ENCODE measurements at places on chromosomes 1 and 21. TPM values are rescaled to one million over a fixed set of nuclear protein-coding genes. Genes with fewer than 3 reads are reported as not detected.
A peak's percentile ranks its signal among the peaks of the same experiment; 100 is the strongest.

Gene TPTE
- not detected for total RNA-seq

Gene FNDC5
- not detected for total RNA-seq

Gene OR10Z1
- not detected for total RNA-seq

Gene SPSB1
- 5.3 TPM for total RNA-seq

Gene INSRR
- not detected for total RNA-seq

Gene MATN1
- 0.20 TPM for total RNA-seq

Gene SNRPE
- 50.6 TPM for total RNA-seq

Gene MUL1
- total RNA-seq, result 20.8 TPM

Gene TMEM52
- total RNA-seq, result 0.69 TPM

- no peak for DNase-seq
- H3K27me3 ChIP-seq, result no peaks in the 10 kb centered on the region
- H3K4me3 ChIP-seq, result no peak overlapping the region
- no peak overlapping the region for H3K27ac ChIP-seq
- no peaks in the 10 kb centered on the region for H3K36me3 ChIP-seq
These were observed 19.1 kb upstream of the TMEM183A start for GRCh38 chr1:202987922-202988583.

DNA sequence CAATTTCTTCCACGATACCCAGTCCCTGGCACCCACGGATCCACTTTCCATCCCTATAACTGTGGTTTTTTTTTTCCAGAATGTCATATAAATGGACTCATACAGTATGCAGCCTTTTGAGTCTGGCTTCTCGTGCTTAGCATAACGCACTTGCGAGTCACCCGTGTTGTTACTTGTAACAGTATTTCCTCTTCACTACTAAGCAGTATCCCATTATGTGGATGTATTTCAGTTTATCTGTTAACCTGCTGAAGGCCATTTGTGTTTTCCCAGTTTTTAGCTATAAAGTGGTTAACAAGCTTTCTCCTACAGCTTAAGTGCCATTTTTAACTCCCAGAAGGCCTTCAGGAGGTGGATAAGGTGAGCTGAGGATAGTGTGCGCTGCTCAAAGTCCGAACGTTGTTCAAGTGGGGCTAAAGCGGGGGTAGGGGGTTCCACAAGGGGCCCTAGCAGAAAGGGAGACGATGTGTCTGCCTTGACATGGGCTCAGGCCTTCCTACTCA is 829 bp downstream of the ADAR start:
- peak overlapping the region; percentile 81 for H3K4me3 ChIP-seq
- H3K4me1 ChIP-seq, result peaks cover 65% of the 10 kb centered on the region

- peaks cover 15% of the 10 kb centered on the region for H3K4me1 ChIP-seq
- H3K27me3 ChIP-seq, result peaks cover 11% of the 10 kb centered on the region
- H3K36me3 ChIP-seq, result no peaks in the 10 kb centered on the region
- no peak for DNase-seq
- no peak overlapping the region for H3K4me3 ChIP-seq
- H3K27ac ChIP-seq, result no peak overlapping the region
These were observed 16.3 kb downstream of the TLR5 start for GRCh38 chr1:223126741-223127140.

DNA sequence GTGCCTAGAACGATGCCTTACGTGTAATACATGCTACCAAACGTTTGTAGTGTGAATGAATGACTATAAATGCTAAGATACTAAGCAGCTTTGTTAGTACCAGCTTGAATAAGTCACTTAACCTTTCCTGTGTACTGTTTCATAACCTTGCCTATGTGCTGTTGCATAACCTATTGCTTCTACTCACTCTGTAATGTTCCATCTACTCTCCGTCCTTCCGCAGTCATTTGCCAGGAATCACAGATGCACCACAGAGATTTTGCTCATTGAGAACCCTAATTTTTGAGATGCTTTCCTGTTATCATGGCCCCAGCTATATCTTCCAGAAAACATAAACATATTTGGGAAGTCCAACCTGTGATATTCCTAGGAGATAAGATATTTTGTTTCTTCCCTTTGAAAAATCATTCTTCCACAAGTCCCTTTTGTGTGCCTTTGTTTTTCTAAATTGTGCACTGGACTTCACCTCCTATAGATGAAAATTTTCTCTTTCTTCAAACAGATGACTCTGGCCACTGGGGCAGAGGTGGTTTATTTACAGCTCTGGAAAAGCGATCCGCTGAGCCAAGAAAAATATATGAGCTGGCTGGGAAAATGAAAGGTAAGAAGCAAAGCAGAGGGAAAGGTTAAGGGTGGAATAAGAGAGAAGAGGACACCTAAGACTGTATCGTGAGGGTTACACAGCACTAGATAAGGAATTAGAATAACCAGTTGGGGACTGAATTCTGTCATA is 44.8 kb downstream of the CHD1L start:
- peaks cover 91% of the 10 kb centered on the region for H3K36me3 ChIP-seq
- H3K27me3 ChIP-seq, result no peaks in the 10 kb centered on the region
- no peaks in the 10 kb centered on the region for H3K4me1 ChIP-seq
- no peak overlapping the region for H3K27ac ChIP-seq

DNA sequence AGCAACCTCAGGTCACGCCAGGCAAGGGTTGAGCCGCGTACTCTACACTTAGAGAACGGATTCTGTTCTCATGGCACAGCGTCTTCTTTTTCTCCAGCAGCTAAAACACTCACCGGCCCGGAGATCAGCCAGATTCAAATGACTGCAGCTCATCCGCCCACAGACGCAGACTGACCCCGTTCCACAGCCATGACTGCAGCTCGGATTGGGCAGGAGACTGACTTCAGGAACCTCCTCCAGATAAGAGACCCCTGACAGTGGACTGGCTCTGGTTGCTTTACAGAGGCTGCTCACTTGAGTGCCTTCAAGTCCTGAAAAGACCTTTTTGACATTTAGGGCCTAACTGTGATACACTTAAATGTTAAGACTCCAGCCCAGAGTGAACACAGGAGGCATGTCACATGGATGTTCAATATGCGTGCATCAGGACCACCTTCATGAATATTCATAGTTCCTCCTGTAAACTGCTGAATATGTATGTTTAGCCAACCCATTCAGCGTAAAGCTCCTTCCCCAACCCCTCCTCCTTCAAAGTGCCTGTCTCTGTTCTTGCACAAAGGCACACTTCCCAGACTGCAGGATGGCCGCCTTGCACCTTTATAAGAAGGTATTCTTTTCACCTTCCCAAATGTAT is 42.6 kb downstream of the BACE2 start:
- DNase-seq, result no peak
- peaks cover 2% of the 10 kb centered on the region for H3K4me1 ChIP-seq
- H3K27ac ChIP-seq, result no peak overlapping the region

GRCh38 chr1:195185321-195185720 is 1422.9 kb downstream of the KCNT2 start:
- no peak for DNase-seq
- no peak overlapping the region for H3K4me3 ChIP-seq
- H3K4me1 ChIP-seq, result no peaks in the 10 kb centered on the region
- H3K27ac ChIP-seq, result no peak overlapping the region
- H3K27me3 ChIP-seq, result no peaks in the 10 kb centered on the region

DNA sequence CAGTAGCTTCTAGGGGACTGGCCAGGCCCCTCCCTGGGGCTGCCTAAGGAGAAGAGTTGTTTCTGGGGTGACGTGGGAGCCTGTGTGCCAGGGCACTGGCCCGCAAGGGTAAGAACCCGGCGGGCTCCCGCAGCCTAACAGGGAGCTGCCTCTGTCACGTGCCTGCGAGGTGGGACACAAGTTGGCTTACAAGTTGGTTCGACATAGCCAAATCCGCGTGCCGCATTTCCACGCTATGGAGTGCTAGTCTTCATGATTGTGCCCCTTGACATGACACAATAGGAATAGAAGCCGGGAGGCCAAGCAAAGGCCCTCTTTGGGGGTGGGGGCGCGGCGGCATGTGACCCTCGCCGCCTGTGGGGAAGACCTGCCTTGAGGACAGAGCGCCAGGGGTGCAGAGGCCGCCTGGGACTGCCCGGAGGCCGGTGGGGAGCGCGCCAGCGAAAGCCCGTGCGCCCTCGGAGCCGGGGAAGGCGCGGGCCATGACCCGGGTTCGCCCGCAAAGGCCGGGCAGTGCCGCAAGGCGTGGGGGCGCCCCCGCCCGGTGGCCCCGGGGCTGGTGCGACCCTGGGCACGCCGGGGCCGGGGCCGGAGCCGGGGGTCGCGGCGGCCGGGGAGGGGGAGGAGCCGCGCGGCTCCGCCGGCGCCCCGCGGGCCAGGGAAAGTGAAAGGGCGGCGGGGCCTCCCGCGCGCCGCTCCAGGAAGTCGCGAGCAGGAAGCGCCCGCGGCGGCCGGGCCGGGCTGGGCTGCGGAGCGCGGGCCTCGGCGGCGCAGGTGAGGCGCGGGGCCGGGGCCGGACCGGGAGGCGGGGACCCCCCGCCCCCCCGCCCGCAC is at the start of gene SLC37A1:
Gene SLC37A1, plus strand, starts transcription at position 702 of the 834 bp plus-strand sequence. CDS start 4,603 bp downstream, outside the sequence.
- peak within 1 kb of the TSS; percentile 63 for H3K27ac ChIP-seq
- H3K36me3 ChIP-seq, result peaks cover 4% of the 10 kb centered on the region

- H3K4me1 ChIP-seq, result no peaks in the 10 kb centered on the region
- no peak overlapping the region for H3K4me3 ChIP-seq
- peaks cover 5% of the 10 kb centered on the region for H3K27me3 ChIP-seq
- no peaks in the 10 kb centered on the region for H3K36me3 ChIP-seq
- DNase-seq, result no peak
These were observed 81.5 kb upstream of the LRIF1 start for GRCh38 chr1:111045033-111045722.

GRCh38 chr1:15885701-15886610 is 38.4 kb downstream of the SPEN start:
- H3K27ac ChIP-seq, result peak overlapping the region; percentile 50
- H3K4me3 ChIP-seq, result no peak overlapping the region
- DNase-seq, result no peak
- peaks cover 18% of the 10 kb centered on the region for H3K4me1 ChIP-seq
- H3K27me3 ChIP-seq, result no peaks in the 10 kb centered on the region

- H3K4me1 ChIP-seq, result no peaks in the 10 kb centered on the region
- no peaks in the 10 kb centered on the region for H3K36me3 ChIP-seq
- peaks cover 24% of the 10 kb centered on the region for H3K27me3 ChIP-seq
- peak; percentile 7 for DNase-seq
- H3K4me3 ChIP-seq, result no peak overlapping the region
- no peak overlapping the region for H3K27ac ChIP-seq
These were observed 33.8 kb upstream of the CSF3R start for GRCh38 chr1:36516372-36517010.

DNA sequence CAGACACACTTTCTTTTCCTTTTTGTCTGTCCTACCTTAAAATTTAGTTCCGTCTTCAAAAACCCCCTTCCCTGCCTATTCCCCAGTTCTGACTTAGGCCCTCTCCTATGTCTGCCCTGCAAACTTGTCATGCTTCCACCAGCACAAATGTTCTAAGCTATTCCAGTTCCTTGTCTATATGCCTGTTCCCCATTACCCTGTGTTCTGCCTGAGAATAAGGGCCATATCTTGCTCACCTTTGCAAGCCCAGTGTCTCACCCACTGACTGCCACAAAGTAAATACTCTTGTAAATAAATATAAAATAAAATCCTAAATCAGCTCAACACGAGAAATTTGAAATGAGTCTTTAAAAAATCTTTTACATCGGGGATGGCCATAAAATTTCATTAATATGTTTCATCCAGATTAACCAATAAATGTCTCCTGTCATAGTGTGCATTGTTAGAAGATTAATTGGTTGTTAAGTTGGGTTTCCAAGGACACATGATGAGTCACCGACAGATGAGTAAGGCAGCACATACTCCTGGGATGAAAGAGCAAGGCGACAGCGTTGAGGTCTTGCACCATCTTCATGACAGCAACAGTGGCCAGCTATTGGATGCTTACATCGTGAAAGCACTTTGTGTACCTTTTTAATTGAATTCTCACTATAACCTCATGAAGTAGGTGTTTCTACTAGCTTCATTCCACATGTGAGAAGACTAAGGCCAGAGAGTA is 92.6 kb upstream of the NGF start:
- no peak overlapping the region for H3K27ac ChIP-seq
- H3K36me3 ChIP-seq, result no peaks in the 10 kb centered on the region
- no peak for DNase-seq
- H3K4me3 ChIP-seq, result no peak overlapping the region
- H3K4me1 ChIP-seq, result no peaks in the 10 kb centered on the region
- no peaks in the 10 kb centered on the region for H3K27me3 ChIP-seq

- H3K36me3 ChIP-seq, result no peaks in the 10 kb centered on the region
- H3K4me3 ChIP-seq, result no peak overlapping the region
- H3K27ac ChIP-seq, result no peak overlapping the region
- no peak for DNase-seq
These were observed 100.9 kb downstream of the XCL2 start for GRCh38 chr1:168442931-168443330.

GRCh38 chr1:177306981-177307380 is 136.2 kb downstream of the BRINP2 start:
- H3K4me3 ChIP-seq, result no peak overlapping the region
- H3K4me1 ChIP-seq, result no peaks in the 10 kb centered on the region
- H3K27me3 ChIP-seq, result no peaks in the 10 kb centered on the region
- no peak for DNase-seq
- no peaks in the 10 kb centered on the region for H3K36me3 ChIP-seq

GRCh38 chr1:240341365-240342250 is 249.9 kb downstream of the FMN2 start:
- H3K4me3 ChIP-seq, result no peak overlapping the region
- H3K36me3 ChIP-seq, result no peaks in the 10 kb centered on the region
- no peak overlapping the region for H3K27ac ChIP-seq

- DNase-seq, result no peak
- no peaks in the 10 kb centered on the region for H3K27me3 ChIP-seq
- no peak overlapping the region for H3K4me3 ChIP-seq
- no peaks in the 10 kb centered on the region for H3K4me1 ChIP-seq
These were observed 310.9 kb downstream of the NTNG1 start for GRCh38 chr1:107451715-107452114.

GRCh38 chr1:66681686-66682085 is 70.6 kb upstream of the DYNLT5 start:
- H3K4me1 ChIP-seq, result no peaks in the 10 kb centered on the region
- no peak overlapping the region for H3K27ac ChIP-seq
- no peak for DNase-seq
- H3K36me3 ChIP-seq, result no peaks in the 10 kb centered on the region
- no peak overlapping the region for H3K4me3 ChIP-seq

- no peaks in the 10 kb centered on the region for H3K36me3 ChIP-seq
- no peak for DNase-seq
- no peak overlapping the region for H3K4me3 ChIP-seq
- H3K4me1 ChIP-seq, result no peaks in the 10 kb centered on the region
These were observed 42.4 kb upstream of the AK4 start for GRCh38 chr1:65105596-65105995.

GRCh38 chr1:151158751-151159251 is 2.4 kb downstream of the TNFAIP8L2 start:
- peaks cover 37% of the 10 kb centered on the region for H3K36me3 ChIP-seq
- peaks cover 58% of the 10 kb centered on the region for H3K4me1 ChIP-seq
- H3K27ac ChIP-seq, result peak overlapping the region; percentile 48

GRCh38 chr1:37776946-37777516 is 12.1 kb upstream of the EPHA10 start:
- no peak for DNase-seq
- H3K27me3 ChIP-seq, result peaks cover 10% of the 10 kb centered on the region
- H3K36me3 ChIP-seq, result no peaks in the 10 kb centered on the region
- H3K4me1 ChIP-seq, result no peaks in the 10 kb centered on the region
- H3K27ac ChIP-seq, result no peak overlapping the region
- no peak overlapping the region for H3K4me3 ChIP-seq

GRCh38 chr1:88851303-88852063 is 39.9 kb downstream of the GTF2B start:
- H3K27me3 ChIP-seq, result no peaks in the 10 kb centered on the region
- H3K27ac ChIP-seq, result no peak overlapping the region
- H3K4me3 ChIP-seq, result no peak overlapping the region
- no peaks in the 10 kb centered on the region for H3K4me1 ChIP-seq
- H3K36me3 ChIP-seq, result no peaks in the 10 kb centered on the region

All from T-cell (primary cell).